ENCODE measurements at places on chromosomes 2 and 18. TPM values are rescaled to one million over a fixed set of nuclear protein-coding genes. Genes with fewer than 3 reads are reported as not detected.

SPDYA gene
- 1.2 TPM for total RNA-seq

SCTR gene
- total RNA-seq, result not detected

IL1RL1 gene
- not detected for total RNA-seq

CPS1 gene
- 37.5 TPM for total RNA-seq

RSAD2 gene
- total RNA-seq, result not detected

SCYGR4 gene
- total RNA-seq, result not detected

SCG2 gene
- 19.8 TPM for total RNA-seq

DNA sequence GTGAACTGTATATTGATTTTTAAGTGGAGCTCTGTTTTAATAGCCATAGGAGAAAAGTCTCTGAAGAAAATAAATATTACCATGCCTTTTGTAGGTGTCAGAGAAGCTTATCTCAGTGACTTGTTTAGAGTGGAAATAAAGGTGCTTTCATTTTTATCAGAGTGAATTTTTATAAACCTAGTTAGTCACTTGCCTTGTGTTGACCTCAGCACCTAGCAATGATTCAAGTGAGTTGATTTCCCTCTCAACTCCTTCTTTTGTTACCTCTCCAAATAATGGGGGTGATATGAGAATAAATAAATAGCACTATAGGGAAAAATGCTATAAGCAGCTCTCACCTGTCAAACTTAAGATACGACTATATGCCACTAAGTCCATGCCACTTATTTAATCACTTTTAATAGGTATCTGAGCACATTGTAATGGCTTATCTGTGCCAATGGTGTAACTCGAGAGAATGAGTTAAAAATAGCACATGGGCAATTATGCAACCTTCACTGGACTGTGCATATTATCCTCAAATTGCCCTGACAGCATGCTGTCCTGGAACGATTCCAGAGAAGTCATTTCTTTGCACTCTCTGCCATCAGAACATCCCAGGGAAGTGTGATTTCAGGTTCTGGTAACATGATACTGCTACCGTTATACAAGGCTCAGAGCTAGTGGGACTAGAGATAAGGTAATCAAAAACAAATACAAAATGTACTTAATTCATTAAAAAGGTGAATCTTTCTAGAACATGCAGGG, 290.8 kb downstream of the CCDC85A start:
- no peaks in the 10 kb centered on the region for H3K4me1 ChIP-seq
- no peak overlapping the region for H3K4me3 ChIP-seq
- no peak for DNase-seq
- H3K27ac ChIP-seq, result no peak overlapping the region
- no peaks in the 10 kb centered on the region for H3K36me3 ChIP-seq

- H3K27ac ChIP-seq, result no peak overlapping the region
- peaks cover 7% of the 10 kb centered on the region for H3K4me1 ChIP-seq
- no peaks in the 10 kb centered on the region for H3K27me3 ChIP-seq
- DNase-seq, result no peak
- H3K36me3 ChIP-seq, result no peaks in the 10 kb centered on the region
Observed at GRCh38 chr2:181123798-181124231, 143.4 kb downstream of the UBE2E3 start.

DNA sequence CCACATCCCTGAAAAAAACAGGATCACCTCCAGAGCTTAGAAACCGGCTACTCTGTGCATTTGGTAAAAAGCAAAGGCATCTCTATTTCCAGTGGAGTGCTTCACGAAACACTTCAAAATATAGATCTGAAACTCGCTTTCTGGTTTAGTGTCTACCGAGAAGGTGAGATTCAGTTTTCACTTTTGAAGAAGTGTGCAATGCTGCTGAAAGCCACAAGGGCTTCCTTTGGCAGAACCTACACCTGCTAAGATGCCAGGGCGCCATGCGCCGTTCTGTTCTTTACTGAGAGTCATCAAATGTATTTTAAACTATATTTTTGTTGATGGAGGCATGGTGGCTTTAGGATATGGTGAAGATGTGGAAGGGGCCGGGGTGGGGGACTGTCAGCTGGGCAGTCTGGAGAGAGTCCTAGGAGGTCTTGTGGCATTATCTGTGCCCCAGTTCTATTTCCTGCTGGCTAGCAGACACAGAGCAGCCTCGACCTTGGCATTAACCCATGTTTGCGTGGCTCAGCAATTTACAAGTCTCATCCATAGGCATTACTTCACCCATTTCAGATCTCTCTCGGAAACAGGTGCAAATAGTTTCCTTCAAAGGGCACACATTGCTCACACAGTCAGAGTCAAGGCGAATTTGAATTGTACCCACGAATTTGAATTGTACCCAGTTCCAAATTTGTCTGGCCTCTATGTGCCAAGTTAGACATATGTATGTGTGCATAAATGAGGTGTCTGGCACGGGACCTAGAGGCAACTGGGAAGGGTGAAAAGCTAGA, 46.7 kb upstream of the KCNF1 start:
- no peak for DNase-seq
- no peak overlapping the region for H3K4me3 ChIP-seq
- H3K4me1 ChIP-seq, result peaks cover 7% of the 10 kb centered on the region
- H3K36me3 ChIP-seq, result no peaks in the 10 kb centered on the region

- H3K4me1 ChIP-seq, result no peaks in the 10 kb centered on the region
- no peak overlapping the region for H3K27ac ChIP-seq
- DNase-seq, result no peak
- H3K27me3 ChIP-seq, result no peaks in the 10 kb centered on the region
- H3K36me3 ChIP-seq, result no peaks in the 10 kb centered on the region
Observed at GRCh38 chr2:237250599-237250998, 163.4 kb downstream of the COL6A3 start.

DNA sequence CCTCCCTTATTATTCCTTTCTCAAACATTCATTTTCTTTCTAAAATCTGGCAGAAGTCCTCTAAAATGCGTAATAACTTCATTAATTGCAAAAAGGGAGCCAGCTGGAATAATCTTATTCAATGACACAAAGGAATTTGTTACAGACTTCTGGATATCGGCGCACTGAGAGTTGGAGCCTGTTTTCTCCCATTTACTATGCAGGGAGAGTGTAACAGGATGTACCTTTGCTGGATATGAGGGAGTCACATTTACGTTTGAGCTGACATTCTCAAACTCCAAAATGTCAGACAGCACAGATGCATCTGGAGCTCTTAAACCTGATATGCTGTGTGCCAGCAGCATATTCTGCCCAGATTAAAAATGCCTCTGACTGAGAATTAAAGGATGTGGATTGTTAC, 275.3 kb downstream of the TMX3 start:
- H3K4me1 ChIP-seq, result no peaks in the 10 kb centered on the region
- no peaks in the 10 kb centered on the region for H3K36me3 ChIP-seq
- no peak overlapping the region for H3K27ac ChIP-seq
- no peak for DNase-seq
- H3K27me3 ChIP-seq, result no peaks in the 10 kb centered on the region
- H3K4me3 ChIP-seq, result no peak overlapping the region

GRCh38 chr2:8598295-8599165, 83.3 kb upstream of the ID2 start:
- H3K27me3 ChIP-seq, result no peaks in the 10 kb centered on the region
- H3K27ac ChIP-seq, result no peak overlapping the region
- H3K36me3 ChIP-seq, result no peaks in the 10 kb centered on the region
- no peak overlapping the region for H3K4me3 ChIP-seq
- H3K4me1 ChIP-seq, result peaks cover 27% of the 10 kb centered on the region

DNA sequence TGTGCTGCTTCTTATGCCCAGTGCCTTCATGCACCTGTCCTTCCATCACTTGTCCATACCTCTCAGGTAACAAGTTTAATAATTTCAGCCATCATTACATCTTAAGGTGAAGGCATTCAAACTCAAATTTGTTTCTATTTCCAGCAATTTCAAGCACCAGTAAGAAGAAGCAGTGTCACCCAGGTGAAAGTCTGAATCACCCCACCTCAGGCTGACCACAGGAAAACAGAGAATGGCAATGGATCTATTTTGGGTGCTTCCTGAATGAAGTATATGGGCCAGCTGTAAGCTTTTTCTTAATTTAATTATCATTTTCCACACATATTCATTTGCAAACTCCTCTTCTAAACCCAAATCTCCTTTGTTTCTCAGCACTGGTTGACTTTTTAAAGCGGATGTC, 372.7 kb upstream of the SOX11 start:
- no peaks in the 10 kb centered on the region for H3K27me3 ChIP-seq
- no peaks in the 10 kb centered on the region for H3K4me1 ChIP-seq
- H3K36me3 ChIP-seq, result no peaks in the 10 kb centered on the region
- H3K27ac ChIP-seq, result no peak overlapping the region
- DNase-seq, result no peak
- H3K4me3 ChIP-seq, result no peak overlapping the region

DNA sequence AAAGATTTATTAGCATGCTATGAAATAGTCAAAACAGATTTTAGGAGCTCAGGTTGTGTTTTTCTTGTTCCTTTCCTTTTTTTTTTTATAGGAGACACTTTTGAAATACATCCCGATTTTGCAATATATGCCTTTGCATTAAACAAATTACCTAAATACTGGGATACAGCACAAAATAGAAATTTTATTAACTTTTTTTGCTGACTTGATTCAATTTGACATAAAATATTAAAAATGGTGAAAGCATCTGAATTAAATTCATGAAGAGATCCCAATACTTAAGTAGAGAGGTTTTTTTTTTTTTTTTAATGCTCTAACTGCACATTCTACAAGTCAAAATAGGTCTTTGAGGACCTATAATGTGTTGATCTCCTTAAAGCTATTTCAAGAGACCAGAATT, 939.5 kb upstream of the CHAC2 start:
- no peak overlapping the region for H3K27ac ChIP-seq
- H3K27me3 ChIP-seq, result no peaks in the 10 kb centered on the region
- no peak for DNase-seq
- no peaks in the 10 kb centered on the region for H3K36me3 ChIP-seq
- H3K4me1 ChIP-seq, result no peaks in the 10 kb centered on the region

DNA sequence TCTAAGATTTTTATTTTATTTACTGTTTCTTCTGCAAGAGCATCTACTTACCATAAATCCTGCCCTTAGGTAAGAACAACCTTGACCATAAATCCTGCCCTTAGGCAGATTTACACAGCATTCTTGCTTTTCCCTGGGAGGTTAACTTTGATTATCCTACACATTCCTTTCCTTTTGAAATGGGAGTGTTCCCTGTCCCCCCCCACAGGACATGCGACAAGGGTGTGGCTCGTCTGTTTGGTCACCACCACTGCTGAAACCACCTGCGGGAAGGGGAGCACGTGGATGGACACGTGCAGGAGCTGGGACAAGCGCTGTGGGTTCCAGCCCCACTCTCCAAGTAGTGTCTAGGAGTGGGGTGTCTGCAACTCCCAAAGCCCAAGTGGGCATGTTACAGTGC, 239.3 kb upstream of the SP5 start:
- H3K27me3 ChIP-seq, result no peaks in the 10 kb centered on the region
- H3K27ac ChIP-seq, result no peak overlapping the region
- H3K4me1 ChIP-seq, result no peaks in the 10 kb centered on the region
- no peak for DNase-seq
- H3K36me3 ChIP-seq, result no peaks in the 10 kb centered on the region

DNA sequence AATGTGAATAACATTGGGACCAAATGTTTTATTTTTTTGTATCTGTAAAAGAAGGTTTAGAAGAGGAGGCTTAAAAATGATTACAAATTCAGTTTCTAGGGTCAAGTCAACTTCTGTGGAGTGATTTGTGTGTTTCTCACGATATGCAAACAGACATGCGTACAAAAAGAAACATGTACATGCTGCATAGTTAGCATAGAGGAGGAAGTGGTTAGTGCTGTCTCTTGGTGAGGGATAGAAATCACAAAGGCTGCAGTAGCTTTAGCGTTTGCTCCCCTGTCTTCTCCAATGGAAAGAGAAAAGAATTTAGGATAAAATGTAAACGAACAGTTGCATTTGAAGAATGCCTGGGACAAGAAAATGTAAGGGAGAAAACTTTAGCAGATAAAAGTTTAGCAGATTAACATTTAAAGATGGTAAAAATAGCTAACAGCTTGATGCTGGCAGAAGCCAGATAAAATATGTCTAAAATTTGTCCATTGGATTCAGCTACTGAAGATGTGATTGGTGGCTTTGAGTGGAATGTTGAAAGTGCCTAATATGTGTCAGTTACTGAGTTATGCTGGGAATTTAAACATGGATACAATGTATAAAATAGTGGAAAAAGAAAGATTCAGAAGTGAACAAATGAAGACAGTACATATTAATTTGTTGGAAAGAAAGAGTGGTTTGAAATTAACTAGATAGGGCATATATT, 44.9 kb downstream of the MALT1 start:
- no peaks in the 10 kb centered on the region for H3K4me1 ChIP-seq
- no peak overlapping the region for H3K27ac ChIP-seq
- H3K4me3 ChIP-seq, result no peak overlapping the region
- no peaks in the 10 kb centered on the region for H3K27me3 ChIP-seq
- DNase-seq, result no peak

DNA sequence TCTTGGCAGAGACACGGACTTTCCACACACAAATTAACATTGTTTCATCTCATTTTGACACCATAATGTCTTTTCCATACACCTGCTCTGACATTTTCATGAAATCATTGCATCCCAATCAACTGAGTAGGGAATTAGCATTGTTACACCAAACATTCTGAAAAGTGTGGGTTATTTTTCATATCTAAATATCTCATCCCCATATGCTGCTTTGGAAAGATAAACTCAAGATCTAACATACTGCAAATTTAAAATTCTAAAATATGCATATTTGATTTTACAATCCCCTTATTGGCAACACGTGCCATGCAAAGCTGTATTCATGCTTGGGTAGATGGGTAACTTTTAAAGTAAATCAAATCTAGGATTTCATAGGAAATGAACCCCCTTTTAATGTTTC, 242.9 kb downstream of the ZNF516 start:
- no peak overlapping the region for H3K27ac ChIP-seq
- no peaks in the 10 kb centered on the region for H3K4me1 ChIP-seq
- H3K27me3 ChIP-seq, result peaks cover 23% of the 10 kb centered on the region
- H3K4me3 ChIP-seq, result no peak overlapping the region
- no peaks in the 10 kb centered on the region for H3K36me3 ChIP-seq

- no peak overlapping the region for H3K4me3 ChIP-seq
- H3K4me1 ChIP-seq, result no peaks in the 10 kb centered on the region
- H3K36me3 ChIP-seq, result peaks cover 32% of the 10 kb centered on the region
- no peaks in the 10 kb centered on the region for H3K27me3 ChIP-seq
Observed at GRCh38 chr2:20281876-20282275, 56.9 kb upstream of the SDC1 start.

- peaks cover 16% of the 10 kb centered on the region for H3K36me3 ChIP-seq
- H3K4me1 ChIP-seq, result peaks cover 10% of the 10 kb centered on the region
Observed at GRCh38 chr18:26089293-26090129, 902 bp downstream of the SS18 start.

- no peak overlapping the region for H3K27ac ChIP-seq
- H3K4me3 ChIP-seq, result no peak overlapping the region
- no peak for DNase-seq
- no peaks in the 10 kb centered on the region for H3K36me3 ChIP-seq
Observed at GRCh38 chr2:223470602-223471001, 131.6 kb downstream of the SCG2 start.

GRCh38 chr18:23588836-23589560, 2.7 kb upstream of the NPC1 start:
- H3K4me3 ChIP-seq, result no peak overlapping the region
- no peaks in the 10 kb centered on the region for H3K27me3 ChIP-seq
- peaks cover 23% of the 10 kb centered on the region for H3K4me1 ChIP-seq
- no peaks in the 10 kb centered on the region for H3K36me3 ChIP-seq
- DNase-seq, result no peak
- H3K27ac ChIP-seq, result no peak overlapping the region

- no peaks in the 10 kb centered on the region for H3K4me1 ChIP-seq
- no peak overlapping the region for H3K27ac ChIP-seq
- H3K36me3 ChIP-seq, result no peaks in the 10 kb centered on the region
Observed at GRCh38 chr18:69763002-69763401, 184.7 kb downstream of the CD226 start.

GRCh38 chr2:199128476-199129229, 329.1 kb downstream of the SATB2 start:
- H3K4me3 ChIP-seq, result no peak overlapping the region
- no peaks in the 10 kb centered on the region for H3K36me3 ChIP-seq
- H3K27me3 ChIP-seq, result 0 out of 2 replicates have a peak, but pooled peaks cover 2% of the 10 kb centered on the region
- no peak overlapping the region for H3K27ac ChIP-seq

Data from HCT116 (cell line).